ENCODE measurements at places on chromosomes 7 and 10. TPM values are rescaled to one million over a fixed set of nuclear protein-coding genes. Genes with fewer than 3 reads are reported as not detected.

LIPK gene
- not detected for total RNA-seq

SHOC2 gene
- total RNA-seq: 51.5 TPM

TFPI2 gene
- total RNA-seq: 17.4 TPM

CRYGN gene
- not detected for total RNA-seq

KAZALD1 gene
- 1.8 TPM for total RNA-seq

DNA sequence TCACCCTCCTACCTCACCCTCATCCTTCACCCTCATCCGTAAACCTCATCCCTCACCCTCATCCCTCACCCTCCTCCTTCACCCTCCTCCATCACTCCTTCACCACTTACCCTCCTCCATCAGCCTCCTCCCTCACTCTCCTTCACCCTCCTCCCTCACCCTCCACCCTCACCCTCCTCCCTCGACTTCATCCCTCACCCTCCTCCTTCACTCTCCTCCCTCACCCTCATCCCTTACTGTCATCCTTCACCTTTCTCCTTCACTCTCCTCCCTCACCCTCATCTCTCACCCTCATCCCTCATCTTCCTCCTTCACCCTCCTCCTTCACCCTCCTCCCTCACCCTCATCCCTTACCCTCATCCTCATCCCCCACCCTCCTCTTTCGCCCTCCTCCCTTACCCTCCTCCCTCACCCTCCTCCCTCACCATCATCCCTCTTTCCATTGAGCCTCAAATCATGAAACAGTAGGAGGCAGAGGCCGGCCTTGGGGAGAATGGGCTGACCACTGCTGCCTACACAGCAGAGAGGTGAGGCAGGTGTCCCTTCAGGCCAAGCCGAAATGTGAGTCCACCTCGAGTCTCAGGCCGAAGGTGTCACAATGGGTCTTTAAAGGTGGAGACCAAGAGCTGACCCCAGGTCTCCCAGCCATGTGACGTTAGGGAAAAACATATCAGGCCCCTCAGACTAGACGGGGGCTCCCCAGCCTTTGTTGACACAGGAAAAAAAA, 53.0 kb downstream of the PDGFA start:
- DNase-seq: peak; percentile 22

GRCh38 chr7:5634107-5634950, 147.1 kb downstream of the RNF216 start:
- peak; percentile 57 for DNase-seq

DNA sequence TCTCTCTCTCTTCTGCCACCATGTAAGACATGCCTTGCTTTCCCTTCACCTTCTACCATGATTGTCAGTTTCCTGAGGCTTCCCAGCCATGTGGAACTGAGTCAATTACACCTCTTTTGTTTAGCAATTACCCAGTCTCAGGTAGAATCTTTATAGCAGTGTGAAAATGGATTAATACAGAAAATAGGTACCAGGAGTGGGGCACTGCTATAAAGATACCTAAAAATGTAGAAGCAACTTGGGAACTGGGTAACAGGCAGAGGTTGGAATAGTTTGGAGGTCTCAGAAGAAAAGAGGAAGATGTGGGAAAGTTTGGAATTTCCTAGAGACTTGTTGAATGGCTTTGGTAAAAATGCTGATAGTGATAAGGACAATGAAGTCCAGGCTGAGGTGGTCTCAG, 15.6 kb downstream of the GALNTL5 start:
- DNase-seq: no peak

DNA sequence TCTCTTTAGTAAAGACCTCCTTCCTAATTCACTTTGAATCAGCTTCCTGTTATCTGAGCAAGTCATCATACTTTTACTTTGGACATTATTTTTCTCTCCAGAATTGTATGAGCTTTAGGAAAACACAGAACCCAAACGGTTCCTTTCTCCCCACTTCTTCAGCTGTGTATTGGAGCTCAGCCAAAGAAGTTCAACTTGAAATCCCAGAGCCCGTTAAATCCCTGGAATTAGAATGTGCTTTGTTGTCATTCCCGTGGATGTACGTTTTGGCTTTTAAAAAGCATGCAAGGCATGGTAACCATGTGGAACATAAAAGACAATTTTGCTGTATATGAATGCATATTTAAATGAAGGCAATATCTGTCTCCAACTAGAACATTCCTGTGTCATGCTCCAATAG, 46.6 kb downstream of the AGMO start:
- no peak for DNase-seq

DNA sequence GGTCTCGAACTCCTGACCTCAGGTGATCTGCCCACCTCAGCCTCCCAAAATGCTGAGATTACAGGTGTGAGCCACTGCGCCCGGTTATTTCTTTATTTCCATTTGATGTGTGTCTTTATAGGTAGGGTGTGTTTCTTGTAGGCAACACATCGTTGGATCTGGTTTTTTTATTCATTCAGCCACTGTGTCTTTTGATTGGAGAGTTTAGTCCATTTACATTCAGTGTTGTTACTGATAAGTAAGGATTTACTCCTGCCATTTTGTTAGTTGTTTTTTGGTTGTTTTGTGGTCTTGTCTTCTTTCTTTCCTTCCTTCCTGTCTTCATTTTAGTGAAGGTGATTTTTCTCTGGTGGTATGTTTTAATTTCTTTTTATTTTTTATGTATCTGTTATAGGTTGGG, 16.9 kb downstream of the TMEM248 start:
- no peak for DNase-seq

- no peak for DNase-seq
Measured at GRCh38 chr10:126263006-126263676, 125.1 kb downstream of the ADAM12 start.

- DNase-seq: peak; percentile 54
Measured at GRCh38 chr10:110279407-110279986, 25.2 kb downstream of the SMNDC1 start.

GRCh38 chr10:80075781-80076180, 2.7 kb upstream of the TMEM254 start:
- DNase-seq: no peak

GRCh38 chr7:115933471-115933870, 97.1 kb downstream of the TFEC start:
- DNase-seq: no peak
